ENCODE measurements at places on chromosomes 5 and 9. TPM values are rescaled to one million over a fixed set of nuclear protein-coding genes. Genes with fewer than 3 reads are reported as not detected.

Gene ANKRD33B
- total RNA-seq = 1.7 TPM

Gene CDC20B
- not detected for total RNA-seq

Gene PCDHA1
- total RNA-seq = not detected

Gene DIRAS2
- not detected for total RNA-seq

Gene PCDHB15
- 0.07 TPM for total RNA-seq

Gene GMCL2
- not detected for total RNA-seq

GRCh38 chr5:111337133-111337532, 112.9 kb downstream of the CAMK4 start:
- DNase-seq = no peak

- DNase-seq = no peak
These were observed 119.8 kb downstream of the GADD45G start for GRCh38 chr9:89724659-89725058.

DNA sequence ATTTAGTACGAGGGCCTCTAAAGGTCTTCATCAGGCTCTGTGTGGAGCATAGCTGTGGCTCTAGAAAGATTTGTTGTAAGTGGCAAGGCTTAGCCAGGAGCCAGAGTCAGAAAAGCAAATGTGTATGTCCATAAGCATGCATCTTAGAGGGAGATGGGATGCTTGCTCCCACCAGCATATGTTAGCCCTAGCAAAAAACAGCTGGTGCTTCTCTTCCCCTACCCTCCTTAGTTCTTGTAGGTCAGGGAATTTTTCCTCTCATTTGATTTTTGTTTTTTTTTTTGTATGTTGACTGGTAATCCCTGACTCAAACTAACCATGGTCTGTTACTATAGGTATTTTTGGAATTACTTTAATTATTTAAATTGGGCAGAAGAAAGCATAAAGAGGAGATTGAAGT, 7.7 kb downstream of the TNFSF15 start:
- DNase-seq = no peak

- DNase-seq = no peak
These were observed 7.8 kb downstream of the RXRA start for GRCh38 chr9:134333874-134334581.

GRCh38 chr9:84405667-84406066, 65.1 kb upstream of the SLC28A3 start:
- DNase-seq = no peak

DNA sequence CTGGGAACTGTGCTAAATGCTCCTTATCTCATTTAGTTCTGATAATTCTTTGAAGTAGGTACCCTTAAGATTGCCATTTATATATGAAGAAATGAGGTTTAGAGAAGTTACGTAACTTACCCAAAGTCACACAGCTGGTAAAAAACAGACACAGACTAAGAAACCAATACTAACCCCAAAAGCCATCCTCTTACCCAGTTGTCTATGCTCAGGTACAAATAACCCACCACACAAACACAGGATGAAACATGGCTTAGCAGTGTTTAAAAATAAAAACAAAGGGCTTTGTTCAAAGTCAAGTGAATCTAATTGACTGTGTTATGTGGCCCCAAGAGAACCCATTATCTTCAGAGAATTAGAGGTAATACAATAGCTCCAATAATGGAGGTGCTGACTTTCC, 37.0 kb upstream of the IL7R start:
- DNase-seq = no peak

- no peak for DNase-seq
These were observed 151.8 kb upstream of the TLX3 start for GRCh38 chr5:171157276-171157675.

DNA sequence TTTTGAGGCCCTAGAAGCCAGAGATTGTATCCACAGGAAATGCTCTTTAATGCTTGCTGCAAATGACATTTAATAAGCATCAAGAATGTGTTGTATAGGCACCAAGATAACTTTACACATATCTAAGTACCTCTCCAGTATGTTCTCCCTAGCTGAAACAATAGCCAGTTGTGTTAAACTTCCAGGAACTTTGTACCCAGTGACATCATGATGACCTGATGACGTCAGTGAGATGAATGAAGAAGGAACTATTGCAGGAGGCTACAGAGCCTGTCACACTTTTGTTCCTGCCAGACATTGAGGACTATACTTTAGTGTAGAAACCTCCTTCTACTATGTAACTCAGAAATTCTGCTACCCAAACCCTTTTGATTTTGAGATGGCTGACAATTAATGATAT, 129.8 kb downstream of the CD180 start:
- DNase-seq = no peak

DNA sequence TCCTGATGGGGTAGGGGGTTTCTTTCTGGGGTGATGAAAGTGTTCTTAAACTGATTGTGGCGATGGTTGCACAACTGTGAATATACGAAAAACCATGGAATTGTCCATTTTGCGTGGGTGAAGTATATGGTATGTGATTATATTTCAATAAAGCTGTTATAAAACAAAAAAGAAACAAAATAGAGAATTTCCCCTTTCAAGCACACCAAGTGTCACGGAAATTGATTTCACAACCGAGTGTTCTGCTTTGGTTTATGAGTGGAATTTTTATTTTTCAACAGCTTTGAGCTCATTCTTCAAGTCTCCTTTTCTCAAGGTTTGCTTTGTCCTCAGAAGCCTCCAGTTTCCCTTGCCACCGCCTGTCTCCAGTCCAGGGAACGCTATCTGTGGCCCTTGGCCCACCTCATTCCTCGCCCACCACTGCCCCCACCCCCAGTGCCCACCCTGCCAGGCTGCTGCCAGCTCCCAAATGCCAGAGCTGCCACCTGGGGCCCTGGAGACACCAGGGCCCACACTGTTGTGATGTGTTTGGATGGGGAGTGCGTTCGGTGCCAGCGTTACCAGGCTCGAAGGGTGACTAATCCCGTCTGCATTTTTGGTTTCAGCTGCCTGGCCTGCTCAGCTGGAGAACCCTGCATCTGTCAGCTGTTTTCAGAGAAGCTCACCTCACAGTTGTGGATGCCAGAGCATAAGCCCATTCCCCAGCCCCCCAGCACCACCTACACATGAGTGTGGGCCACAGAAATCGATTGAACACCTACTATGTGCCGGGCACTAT, 30.4 kb downstream of the DUSP1 start:
- no peak for DNase-seq

- no peak for DNase-seq
These were observed 33.5 kb downstream of the SPEF2 start for GRCh38 chr5:35651002-35651756.

- no peak for DNase-seq
These were observed 158.4 kb downstream of the GABBR2 start for GRCh38 chr9:98550206-98550820.

DNA sequence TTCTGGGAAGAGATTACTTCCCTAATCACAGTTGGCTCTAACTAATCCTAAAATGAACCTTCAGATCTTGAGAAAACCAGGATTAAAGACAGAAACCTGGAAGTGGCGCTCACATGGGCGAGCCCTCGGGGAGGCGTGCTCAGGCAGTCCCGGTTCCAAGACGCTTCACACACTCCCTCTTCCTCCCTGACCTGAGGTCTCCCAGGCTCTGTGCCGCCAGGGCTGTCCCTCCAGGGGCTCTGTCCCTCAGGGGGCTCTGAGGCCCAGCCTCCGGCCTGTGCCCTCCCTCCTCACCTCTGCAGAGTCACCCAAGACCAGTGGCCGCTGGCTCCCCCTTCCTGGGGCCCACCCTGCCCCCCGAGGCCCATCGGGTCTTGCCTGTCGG, 10.2 kb downstream of the SLC9A3 start:
- DNase-seq = no peak

DNA sequence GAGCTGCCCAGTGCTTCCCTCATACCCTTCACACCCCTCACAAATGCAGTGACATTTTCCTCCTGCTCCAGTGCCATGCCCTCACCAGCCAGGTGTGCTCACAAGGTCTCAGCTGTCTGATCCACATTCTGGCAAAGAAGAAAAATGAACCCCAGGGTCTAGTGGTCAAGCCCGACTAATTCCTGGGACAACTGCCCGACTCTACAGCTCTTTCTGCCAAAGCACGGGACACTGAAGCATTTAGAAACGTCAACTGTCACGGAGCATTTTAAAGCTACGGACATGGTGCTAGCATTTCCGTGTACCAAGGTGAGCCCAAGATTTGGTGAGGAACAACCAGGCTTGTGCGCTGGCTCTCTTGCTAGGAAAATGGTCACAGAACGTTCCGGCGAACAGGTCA, 56.8 kb upstream of the PHYKPL start:
- no peak for DNase-seq

DNA sequence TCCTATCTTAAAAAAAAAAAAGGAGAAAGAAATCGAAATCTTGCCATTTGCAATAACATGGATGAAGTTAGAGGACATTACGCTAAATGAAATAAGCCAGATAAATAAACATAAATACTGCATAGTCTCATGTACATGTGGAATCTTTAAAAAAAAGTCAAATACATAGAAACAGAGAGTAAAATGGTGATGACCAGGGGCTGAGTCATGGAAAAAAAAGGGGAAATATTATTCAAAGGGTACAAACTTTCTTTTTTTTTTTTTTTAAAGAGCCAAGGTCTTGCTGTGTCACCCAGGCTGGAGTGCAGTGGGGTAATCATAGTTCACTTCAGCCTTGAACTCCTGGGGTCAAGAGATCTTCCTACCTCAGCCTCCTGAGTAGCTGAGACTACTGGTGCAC, 310.1 kb downstream of the ZNF608 start:
- no peak for DNase-seq

DNA sequence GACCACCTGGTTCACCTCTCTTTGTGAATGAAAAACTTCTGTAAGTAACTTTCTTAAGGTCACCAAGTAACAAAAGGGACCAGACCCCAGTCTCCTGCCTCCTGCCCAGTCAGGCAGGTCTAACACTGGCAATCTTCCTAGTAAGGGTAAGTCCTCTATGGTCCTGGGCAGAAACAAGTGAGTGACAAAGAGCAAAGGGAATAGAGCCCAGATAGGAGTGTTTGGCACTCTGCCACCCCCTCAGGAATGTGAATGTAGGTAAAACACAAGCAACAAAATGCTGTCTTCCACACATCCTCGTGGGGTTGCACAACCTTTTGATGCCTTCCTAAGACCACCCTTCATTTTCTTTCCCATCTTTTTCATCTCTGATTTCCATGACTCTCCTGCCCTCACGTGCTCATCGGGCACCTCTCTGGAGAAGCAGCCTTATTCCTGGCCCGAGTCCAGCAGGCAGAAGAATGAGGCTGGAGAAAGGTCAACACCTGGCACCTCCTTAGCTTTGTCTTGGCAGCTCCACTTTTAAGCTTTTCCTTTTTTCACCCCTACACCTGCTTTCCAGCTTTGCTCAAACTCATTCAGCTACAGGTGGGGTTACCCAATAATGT, 90.2 kb upstream of the LHFPL2 start:
- DNase-seq = no peak
